ENCODE measurements at places on chromosomes 1 and 21.

- no peak for DNase-seq
Observed at GRCh38 chr1:47617381-47618221, 179.8 kb downstream of the FOXD2 start.

GRCh38 chr1:168498956-168499687, 44.7 kb downstream of the XCL2 start:
- no peak for DNase-seq

DNA sequence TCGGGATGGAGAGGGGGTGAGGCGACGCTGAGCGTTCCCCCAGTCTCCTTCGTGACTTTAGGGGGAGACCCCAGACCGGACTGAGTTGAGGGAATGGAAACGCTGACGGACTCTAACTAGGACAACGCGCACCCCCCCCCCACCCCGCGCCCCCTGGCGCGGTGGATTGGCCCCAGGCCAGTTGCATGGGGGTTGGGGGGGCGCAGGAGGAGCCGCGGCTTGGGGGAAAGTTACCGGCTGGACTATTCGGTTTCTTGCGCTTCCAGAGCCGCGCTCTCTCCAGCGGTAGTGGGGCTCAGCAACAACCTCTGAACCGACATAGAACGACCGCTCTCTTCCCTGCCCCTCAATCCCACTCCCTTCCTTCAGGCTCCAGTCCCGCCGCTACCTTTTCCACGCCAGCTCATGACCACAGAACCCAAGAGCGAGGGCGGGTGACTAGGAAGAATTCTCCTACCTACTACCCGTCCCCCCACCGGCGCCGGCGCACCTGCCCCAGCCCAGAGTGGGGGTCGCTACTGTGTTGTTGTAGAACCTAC, 694 bp downstream of the ZBTB7B start:
- DNase-seq: no peak

DNA sequence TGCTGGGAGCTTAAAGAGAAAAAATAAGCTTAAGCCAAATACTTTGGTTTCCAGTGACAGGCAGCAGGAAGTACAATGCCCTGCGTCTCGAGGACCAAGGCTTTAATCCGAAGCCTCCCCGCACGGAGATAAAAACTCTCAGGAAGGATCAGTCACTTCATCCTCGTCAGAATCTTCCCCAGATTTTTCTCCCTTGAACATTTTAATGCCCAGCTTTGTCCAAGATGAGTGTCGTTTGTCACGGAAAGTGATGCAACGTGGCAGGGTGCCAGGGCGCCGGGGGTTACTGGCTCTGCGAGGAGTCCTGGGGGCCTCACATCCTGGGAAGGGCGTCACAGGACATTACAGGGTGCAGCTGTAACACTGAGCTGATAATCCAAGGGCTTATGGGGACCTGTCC, 25.2 kb upstream of the PCBP3 start:
- no peak for DNase-seq

GRCh38 chr1:217526636-217527035, 104.3 kb downstream of the GPATCH2 start:
- DNase-seq: no peak

DNA sequence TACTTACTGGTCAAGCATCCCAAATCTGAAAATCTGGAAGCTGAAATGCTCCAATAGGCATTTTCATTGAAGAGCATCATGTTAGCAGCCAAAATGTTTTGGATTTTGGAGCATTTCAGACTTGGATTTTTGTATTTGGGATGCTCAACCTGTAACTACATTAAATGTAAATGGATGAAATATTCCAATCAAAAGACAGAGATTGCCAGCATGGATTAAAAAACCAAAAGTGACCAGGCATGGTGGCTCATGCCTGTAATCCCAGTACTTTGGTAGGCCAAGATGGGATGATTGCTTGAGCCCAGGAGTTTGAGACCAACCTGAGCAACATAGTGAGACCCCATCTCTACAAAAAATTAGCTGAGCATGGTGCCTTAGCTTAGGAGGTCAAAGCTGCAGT, 110.3 kb downstream of the URB2 start:
- DNase-seq: no peak

- DNase-seq: no peak
Observed at GRCh38 chr1:246215510-246215903, 291.6 kb downstream of the SMYD3 start.

DNA sequence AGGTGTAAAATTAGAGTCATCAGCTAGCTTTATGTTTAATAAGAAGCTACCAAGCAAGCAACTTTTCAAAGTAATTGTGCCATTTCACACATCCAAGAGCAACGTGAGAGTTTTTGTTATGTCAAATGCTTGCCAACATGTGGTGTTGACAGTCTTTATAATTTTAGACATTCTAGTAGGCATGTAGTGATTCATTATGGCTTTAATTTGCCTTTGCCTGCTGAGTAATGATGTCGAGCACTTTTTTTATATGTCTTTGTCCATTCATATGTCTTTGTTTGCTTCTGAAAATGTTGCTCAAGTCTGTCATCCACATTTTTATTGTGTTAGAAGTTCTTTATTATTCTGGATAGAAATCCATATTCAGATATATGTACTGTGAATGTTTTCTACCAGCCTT, 21.4 kb upstream of the CHIT1 start:
- no peak for DNase-seq

GRCh38 chr1:71019233-71019969, 28.2 kb downstream of the PTGER3 start:
- DNase-seq: no peak

DNA sequence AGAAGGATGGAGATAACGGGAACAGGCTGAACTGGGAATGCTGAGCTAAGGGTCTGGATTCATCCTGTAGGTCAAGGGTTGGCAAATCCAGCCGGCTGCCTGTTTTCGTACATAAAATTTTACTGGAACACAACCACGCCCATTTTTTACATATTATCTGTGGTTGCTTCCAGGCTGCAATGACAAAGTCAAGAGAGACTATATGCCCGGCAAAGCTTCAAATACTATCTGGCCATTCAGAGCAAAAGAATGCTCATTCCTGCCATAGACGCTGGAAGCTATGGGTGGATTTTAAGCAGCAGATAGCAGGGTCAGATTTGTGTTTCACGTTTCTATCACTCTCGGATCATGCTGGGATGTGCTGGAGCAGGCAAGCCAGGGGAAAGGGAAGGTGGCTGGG, 137.9 kb upstream of the EDN2 start:
- DNase-seq: no peak

- no peak for DNase-seq
Observed at GRCh38 chr1:165679282-165680036, 18.9 kb downstream of the ALDH9A1 start.

GRCh38 chr1:219173434-219173757, 282 bp upstream of the LYPLAL1 start:
- DNase-seq: no peak

- DNase-seq: no peak
Observed at GRCh38 chr1:119008483-119009311, 20.6 kb upstream of the TBX15 start.

GRCh38 chr1:206911064-206911663, 10.6 kb downstream of the FCMR start:
- DNase-seq: no peak

GRCh38 chr21:37711836-37712568, 204.3 kb downstream of the KCNJ6 start:
- DNase-seq: peak; percentile 6

DNA sequence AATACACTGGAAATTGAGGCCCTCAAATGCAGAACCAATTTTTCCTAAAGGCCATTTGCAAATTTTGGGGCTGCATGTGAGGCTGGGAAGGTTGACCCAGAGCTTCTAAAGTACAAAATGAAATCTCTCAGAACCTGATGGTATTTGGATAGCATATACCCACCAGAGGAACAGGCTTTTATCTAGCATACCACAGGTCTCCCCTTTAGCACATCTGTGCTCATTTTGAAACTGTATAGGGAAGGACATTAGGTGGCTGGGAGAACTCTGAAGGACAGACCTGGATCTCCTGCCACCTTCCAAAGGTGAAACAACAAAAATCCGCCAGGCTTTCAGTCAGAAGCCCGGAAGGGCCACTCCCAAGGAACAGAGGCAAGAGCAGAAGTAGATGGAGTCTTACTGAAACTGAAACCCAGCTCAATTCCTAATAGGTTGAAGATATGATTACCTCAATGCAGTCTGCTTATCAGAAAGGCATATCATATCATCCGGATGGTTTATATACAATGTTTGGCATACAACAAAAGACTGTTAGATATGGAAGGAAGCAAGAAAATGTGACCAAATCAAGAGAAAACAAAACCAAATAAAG, 11.6 kb downstream of the CD55 start:
- no peak for DNase-seq

DNA sequence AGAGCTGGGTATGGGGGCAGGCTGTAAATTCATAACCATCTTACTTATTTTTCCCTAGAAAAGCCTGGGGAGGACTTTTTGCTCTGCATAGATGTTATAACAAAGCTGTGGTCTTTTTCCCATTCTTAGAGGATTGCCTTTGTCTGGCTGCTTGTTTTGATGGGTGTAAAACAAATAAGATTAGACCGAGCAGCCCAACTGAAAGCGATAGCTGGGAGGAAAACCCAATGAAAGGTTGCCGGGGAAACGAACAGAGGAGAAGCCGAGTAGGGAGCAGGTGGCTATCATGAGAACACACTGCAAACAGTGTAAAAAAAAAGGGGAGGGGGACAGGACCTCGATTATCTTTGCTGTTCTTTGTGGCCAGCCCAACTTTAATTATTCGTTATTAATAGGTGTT, 1.9 kb downstream of the ELAVL4 start:
- DNase-seq: no peak

- no peak for DNase-seq
Observed at GRCh38 chr1:181178241-181178879, 89.9 kb downstream of the IER5 start.

DNA sequence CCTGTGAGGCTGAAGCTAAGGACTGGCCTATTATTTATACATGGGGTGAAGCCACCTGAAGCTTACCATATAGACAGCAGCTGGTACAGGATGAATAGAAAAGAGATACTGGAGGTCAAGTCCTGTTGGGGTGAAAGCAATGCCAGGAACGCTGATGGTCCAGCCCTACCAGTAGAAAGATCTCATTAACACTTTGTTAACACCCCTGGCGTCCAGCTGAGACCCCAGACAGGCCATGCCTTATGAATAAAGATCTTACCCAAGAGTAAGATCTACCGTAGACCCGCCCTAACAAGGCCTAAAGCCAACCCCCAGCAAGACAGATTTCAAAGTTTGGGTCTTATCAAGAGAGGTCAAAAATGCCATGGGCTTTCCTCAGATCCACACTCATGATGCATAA, 34.7 kb downstream of the ST3GAL3 start:
- DNase-seq: no peak

- no peak for DNase-seq
Observed at GRCh38 chr1:46681333-46682034, 9.8 kb downstream of the TEX38 start.

- DNase-seq: no peak
Observed at GRCh38 chr1:157107702-157108101, 8.1 kb upstream of the ETV3L start.
